ENCODE measurements at places on chromosomes 2 and 18.

- no peak for DNase-seq
These were observed 51.3 kb downstream of the DDX1 start for GRCh38 chr2:15642815-15643500.

DNA sequence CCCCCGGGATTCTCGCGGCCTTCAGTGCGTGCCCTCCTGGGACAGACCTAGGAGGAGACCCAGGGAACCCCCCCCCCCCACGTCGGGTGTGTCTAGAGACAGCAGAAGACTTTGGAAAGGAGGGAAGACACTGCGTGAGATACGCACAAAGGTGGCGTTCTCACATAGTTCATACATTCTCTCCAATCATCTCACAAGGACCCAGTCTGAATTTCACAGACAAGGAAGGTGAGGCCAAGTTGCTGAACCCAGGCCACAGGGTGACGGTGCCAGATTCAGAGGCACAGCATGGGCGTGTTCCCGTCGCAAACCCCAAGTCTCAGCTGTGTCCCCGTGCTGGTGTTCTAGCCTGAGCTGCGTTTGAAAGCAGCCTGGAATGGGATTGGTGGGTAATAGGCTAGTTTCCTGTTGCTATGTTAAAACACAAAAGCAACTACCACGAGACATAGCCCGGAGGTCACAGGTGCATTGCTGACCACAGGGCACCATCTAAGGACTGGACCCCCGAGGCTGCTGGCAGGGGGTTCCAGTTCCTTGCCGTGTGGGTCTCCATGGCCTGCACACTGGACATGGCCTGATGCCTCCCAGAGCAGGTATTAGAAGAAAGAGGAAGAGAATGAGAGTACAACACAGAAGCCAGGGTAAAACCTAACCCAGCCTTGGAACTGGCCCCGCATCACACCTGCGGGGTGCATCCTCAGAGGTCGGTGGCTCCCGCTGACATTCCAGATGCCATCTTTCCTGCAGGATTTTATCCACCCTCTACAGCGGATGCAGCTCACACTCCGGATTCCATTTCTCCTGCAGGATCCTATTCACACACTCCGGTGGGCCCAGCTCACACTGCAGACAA, 1.1 kb upstream of the PXDN start:
- peak; percentile 13 for DNase-seq

DNA sequence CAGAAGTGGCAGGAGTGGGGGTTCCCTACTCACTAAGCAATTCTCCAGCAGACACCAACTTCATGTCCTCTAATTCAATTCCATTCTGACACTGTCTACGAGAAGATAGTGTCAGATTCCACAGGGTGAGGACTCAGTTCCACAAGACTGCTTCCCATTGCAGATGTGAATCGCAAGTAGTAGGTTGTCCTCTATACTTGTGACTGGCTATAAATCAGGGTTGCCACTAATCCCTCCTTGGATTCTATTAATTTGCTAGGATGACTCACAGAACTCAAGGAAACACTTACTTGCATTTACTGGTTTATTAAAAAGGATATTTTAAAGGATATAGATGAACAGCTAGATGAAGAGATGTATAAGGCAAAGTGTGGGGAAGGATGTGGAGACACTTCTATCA, 184.1 kb upstream of the ACVR2A start:
- no peak for DNase-seq

GRCh38 chr2:237120916-237121315, 35.2 kb downstream of the COPS8 start:
- no peak for DNase-seq

- DNase-seq: no peak
These were observed 584.6 kb upstream of the KLHL29 start for GRCh38 chr2:22800412-22800811.

DNA sequence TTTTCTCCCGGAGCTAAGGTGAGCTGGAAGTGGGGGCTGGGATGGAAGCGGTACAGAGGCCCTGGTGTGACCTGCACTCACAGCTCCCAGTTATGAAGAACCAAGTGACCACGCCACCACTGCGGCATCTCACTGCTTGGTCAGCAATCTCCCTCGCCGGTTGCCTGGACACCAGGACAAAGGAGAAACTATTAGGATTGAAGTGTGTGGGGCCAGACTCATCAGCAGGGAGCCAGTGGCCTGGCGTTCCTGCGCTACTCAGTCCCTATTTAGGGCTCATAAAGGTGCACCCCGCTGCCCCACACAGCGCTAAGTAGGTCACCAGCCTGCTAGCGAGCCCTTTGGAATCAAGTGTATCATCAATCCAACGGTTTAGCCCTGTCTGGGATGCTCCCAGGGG, 82.9 kb downstream of the ZCCHC2 start:
- DNase-seq: no peak

GRCh38 chr2:209661286-209661894, 110.2 kb upstream of the UNC80 start:
- DNase-seq: no peak

All from adrenal gland (tissue), 19 donors.